ENCODE measurements at places on chromosomes 2 and 18. TPM values are rescaled to one million over a fixed set of nuclear protein-coding genes. Genes with fewer than 3 reads are reported as not detected.

NEURL3 gene
- not detected for total RNA-seq

DNA sequence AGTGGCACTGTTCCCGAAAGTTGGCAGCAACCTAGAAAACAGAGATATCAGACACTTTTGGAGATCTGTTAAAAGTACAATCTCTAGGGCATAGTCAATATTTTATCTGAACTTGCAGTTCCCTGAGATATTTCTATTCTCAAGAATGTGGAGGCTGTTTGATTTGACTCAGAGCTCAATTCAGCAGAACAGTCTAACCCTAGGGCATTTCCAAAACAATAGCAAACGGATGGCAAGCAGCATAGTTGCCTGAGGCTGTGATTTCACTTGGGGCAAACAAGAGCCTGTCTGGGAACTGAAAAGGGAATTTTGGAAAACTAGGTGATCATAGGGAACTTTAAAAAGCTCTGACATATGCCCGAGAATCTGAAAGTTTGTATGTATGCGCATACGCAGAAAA, 772.8 kb upstream of the LRRTM1 start:
- DNase-seq: no peak
- no peaks in the 10 kb centered on the region for H3K36me3 ChIP-seq
- no peaks in the 10 kb centered on the region for H3K4me1 ChIP-seq
- H3K27ac ChIP-seq: no peak overlapping the region
- no peaks in the 10 kb centered on the region for H3K27me3 ChIP-seq

- peak; percentile 58 for DNase-seq
- H3K27ac ChIP-seq: peak overlapping the region; percentile 46
- no peaks in the 10 kb centered on the region for H3K27me3 ChIP-seq
- peaks cover 3% of the 10 kb centered on the region for H3K4me1 ChIP-seq
- H3K36me3 ChIP-seq: peaks cover 12% of the 10 kb centered on the region
Observed at GRCh38 chr2:233448220-233448559, 93.9 kb downstream of the DGKD start.

PAIP2B gene
- 31.9 TPM for total RNA-seq

GRCh38 chr2:133633881-133634409, 65.7 kb upstream of the NCKAP5 start:
- H3K36me3 ChIP-seq: no peaks in the 10 kb centered on the region
- H3K4me3 ChIP-seq: no peak overlapping the region
- H3K27me3 ChIP-seq: no peaks in the 10 kb centered on the region
- DNase-seq: no peak

GRCh38 chr2:111665551-111666116, 218.4 kb downstream of the ANAPC1 start:
- no peak overlapping the region for H3K27ac ChIP-seq
- no peaks in the 10 kb centered on the region for H3K36me3 ChIP-seq
- no peaks in the 10 kb centered on the region for H3K4me1 ChIP-seq
- no peak overlapping the region for H3K4me3 ChIP-seq
- no peaks in the 10 kb centered on the region for H3K27me3 ChIP-seq
- DNase-seq: no peak

GRCh38 chr2:201697899-201698298, 545 bp downstream of the MPP4 start:
- no peak overlapping the region for H3K4me3 ChIP-seq
- H3K4me1 ChIP-seq: no peaks in the 10 kb centered on the region
- H3K27ac ChIP-seq: no peak overlapping the region
- no peak for DNase-seq
- H3K36me3 ChIP-seq: peaks cover 3% of the 10 kb centered on the region

ERBB4 gene
- 2.5 TPM for total RNA-seq

DNA sequence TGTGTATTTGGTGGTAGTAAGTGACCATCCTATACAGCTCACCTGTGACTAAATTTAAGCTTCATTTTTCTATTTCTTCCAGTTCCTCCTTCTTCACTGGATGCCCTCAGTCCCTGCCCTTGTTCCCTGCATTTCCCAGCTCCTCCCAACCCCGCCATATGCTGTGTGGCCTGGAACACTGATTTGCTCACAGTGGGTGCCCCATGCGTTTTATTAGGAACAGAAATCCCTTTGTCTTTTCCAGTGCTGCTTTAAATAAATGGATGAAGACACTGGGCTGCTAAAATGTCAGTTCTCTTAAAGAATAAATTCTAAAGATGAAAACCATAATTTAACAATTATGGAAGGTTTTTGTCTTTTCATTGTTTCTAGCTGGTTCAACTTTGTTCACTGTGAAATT, 477.3 kb downstream of the DCDC2C start:
- no peak overlapping the region for H3K27ac ChIP-seq
- H3K27me3 ChIP-seq: no peaks in the 10 kb centered on the region
- no peaks in the 10 kb centered on the region for H3K4me1 ChIP-seq
- H3K4me3 ChIP-seq: no peak overlapping the region
- H3K36me3 ChIP-seq: no peaks in the 10 kb centered on the region

DNA sequence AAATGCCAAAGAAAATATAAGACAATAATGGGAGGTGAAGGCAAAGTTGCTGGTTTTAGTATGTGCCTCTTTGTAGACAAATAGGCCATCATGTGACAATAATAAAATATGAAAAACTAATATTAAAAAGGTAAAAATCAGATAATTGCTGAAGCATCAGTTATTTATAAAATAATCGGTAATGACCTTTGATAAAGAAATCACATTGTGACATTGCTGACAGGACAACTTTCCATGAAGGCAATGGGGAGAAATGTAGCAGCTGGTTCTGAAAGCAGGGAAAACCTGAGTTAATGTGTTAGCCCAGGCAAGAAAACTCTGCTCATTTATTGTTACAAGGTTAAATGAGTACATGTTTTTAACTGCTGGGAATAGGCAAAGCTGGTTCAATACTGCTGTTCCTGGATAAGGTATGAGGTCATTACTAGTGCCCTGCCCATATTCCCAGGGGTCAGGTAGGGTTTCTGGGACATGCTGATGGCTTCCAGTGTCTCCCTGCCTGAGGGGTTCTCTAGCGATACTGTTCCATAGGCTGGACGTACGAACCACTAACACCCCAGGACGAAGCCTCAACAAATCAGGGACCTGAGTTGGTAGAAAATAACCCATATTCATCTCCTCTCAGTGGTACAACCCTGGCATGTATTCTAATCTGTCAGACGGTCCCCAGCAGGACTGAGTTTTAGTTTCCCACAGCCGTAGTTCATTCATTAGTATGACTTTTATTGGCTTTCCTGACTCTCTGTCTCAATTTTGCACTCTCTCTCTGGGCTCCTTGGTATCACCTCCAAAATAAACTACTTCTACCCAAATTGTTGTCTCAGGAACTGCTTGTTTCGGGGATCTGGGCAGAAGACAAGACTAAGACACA, 355.9 kb downstream of the TXNL1 start:
- H3K27ac ChIP-seq: no peak overlapping the region
- H3K36me3 ChIP-seq: no peaks in the 10 kb centered on the region
- H3K4me1 ChIP-seq: no peaks in the 10 kb centered on the region
- H3K27me3 ChIP-seq: no peaks in the 10 kb centered on the region
- no peak for DNase-seq
- no peak overlapping the region for H3K4me3 ChIP-seq

- H3K4me1 ChIP-seq: no peaks in the 10 kb centered on the region
- no peaks in the 10 kb centered on the region for H3K36me3 ChIP-seq
- H3K27ac ChIP-seq: no peak overlapping the region
- no peak overlapping the region for H3K4me3 ChIP-seq
- H3K27me3 ChIP-seq: no peaks in the 10 kb centered on the region
Observed at GRCh38 chr2:147485210-147485851, 359.5 kb upstream of the ACVR2A start.

HJURP gene
- total RNA-seq: not detected

ABCG5 gene
- not detected for total RNA-seq

DSG1 gene
- not detected for total RNA-seq

ASNSD1 gene
- 58.1 TPM for total RNA-seq

- no peak overlapping the region for H3K4me3 ChIP-seq
- no peaks in the 10 kb centered on the region for H3K36me3 ChIP-seq
- H3K4me1 ChIP-seq: no peaks in the 10 kb centered on the region
- H3K27me3 ChIP-seq: no peaks in the 10 kb centered on the region
- H3K27ac ChIP-seq: no peak overlapping the region
- no peak for DNase-seq
Observed at GRCh38 chr18:40075616-40076015, 1879.4 kb upstream of the PIK3C3 start.

MYL1 gene
- 2,801 TPM for total RNA-seq

- H3K4me1 ChIP-seq: no peaks in the 10 kb centered on the region
- DNase-seq: no peak
- H3K36me3 ChIP-seq: no peaks in the 10 kb centered on the region
- H3K27me3 ChIP-seq: no peaks in the 10 kb centered on the region
- H3K4me3 ChIP-seq: no peak overlapping the region
Observed at GRCh38 chr2:158725441-158725891, 69.7 kb upstream of the DAPL1 start.

MXD1 gene
- total RNA-seq: 7.7 TPM

GRCh38 chr18:12863687-12864216, 20.3 kb downstream of the PTPN2 start:
- H3K27ac ChIP-seq: no peak overlapping the region
- H3K4me3 ChIP-seq: no peak overlapping the region
- H3K27me3 ChIP-seq: no peaks in the 10 kb centered on the region
- no peaks in the 10 kb centered on the region for H3K36me3 ChIP-seq
- DNase-seq: no peak

DNA sequence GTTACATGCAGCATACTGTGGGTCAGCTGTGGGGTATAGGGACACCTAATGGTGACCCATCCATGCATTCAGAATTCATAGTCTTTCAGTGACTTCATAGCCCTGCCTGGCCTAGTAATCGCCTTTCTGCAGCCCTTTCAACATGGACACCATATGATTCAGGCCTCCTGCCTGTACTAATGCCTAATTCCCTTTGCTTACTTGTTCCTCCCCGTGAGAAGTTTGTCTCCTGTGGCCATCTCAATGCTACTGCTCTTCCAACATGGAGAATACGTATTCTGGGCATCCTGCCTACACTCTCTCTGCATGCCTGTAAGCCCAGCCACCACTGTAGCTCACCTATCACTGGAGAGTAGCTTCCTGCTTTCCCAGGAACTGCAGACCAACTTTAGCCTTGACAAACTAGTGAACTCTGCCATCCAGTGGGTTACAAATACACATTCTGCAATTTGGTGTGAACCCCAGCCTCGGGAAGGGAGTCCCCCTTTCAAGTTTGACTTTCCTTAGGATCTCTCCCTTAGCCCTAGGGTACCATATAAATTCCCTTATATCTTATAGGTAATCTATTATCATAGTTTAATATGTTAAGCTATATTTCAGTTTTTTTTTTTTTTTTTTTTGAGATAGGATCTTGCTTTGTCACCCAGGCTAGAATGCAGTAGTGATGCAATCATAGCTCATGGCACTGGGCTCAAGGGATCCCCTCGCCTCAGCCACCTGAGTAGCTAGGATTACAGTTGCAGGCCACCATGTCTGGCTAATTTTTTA, 22.3 kb downstream of the M1AP start:
- H3K4me1 ChIP-seq: no peaks in the 10 kb centered on the region
- no peak for DNase-seq
- H3K27ac ChIP-seq: no peak overlapping the region
- no peaks in the 10 kb centered on the region for H3K36me3 ChIP-seq
- H3K4me3 ChIP-seq: no peak overlapping the region

SOX11 gene
- total RNA-seq: 0.02 TPM
